H54 (cell line): ENCODE measurements at places on chromosomes 12 and 14.
A peak's percentile ranks its signal among the peaks of the same experiment; 100 is the strongest.

- no peak for DNase-seq
Observed at GRCh38 chr14:98951521-98952152, 320.4 kb downstream of the BCL11B start.

GRCh38 chr12:51320695-51321320, 3.2 kb downstream of the BIN2 start:
- DNase-seq = no peak

DNA sequence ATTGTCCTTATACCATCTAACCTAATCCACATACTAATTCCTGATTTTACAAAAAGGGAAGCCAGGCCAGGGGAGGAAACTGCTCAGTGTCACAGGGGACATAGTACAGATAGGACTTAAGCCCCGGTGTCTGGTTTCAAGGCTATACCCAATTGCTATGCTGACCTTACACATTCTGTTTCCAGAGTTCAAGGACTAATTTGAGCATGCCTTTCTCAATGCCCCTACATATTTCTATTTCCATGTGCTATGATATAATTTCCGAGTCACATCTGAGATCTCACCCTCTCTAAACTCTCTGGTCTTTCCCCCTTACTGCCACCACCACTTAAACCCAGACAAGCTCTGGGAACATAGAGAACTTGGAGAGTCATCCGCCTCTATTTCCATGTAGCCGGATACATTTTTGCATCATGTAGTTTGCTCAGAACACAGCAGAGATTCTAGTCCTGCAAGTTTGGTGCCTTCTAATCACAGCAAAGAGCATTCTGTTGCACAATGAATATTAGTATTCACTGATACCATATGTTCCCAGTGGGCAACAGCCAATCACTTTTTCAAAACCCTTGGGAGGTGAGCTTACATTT, 34.2 kb downstream of the PPM1H start:
- DNase-seq = no peak

DNA sequence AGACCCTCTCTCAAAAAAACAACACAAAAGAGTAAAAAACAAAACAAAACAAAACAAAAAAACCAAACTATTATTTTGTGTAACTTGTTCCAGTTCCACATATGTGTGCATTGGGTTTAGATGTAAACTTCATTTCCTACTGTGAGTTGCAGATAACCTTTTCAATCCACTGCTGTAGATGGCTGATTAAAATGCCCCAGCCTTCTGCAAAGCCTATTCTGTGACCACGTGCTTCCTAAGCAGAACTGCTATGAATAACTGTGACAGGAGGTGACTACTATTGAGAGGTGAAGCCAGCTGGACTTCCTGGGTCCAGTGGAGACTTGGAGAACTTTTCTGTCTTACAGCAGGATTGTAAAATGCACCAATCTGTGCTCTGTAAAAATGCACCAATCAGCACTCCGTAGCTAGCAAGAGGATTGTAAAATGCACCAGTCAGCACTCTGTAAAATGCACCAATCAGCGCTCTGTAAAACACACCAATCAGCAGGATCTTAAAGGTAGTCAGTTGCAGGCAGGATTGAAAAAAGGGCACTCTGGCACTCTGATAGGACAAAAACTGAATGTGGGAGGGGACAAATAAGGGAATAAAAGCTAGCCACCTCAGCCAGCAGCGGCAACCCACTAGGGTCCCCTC, 10.3 kb upstream of the ELK3 start:
- DNase-seq = no peak

- DNase-seq = peak; percentile 19
Observed at GRCh38 chr12:99390707-99391106, 256.8 kb upstream of the GARIN6 start.

GRCh38 chr14:58280954-58281787, 17.2 kb upstream of the ARID4A start:
- no peak for DNase-seq

DNA sequence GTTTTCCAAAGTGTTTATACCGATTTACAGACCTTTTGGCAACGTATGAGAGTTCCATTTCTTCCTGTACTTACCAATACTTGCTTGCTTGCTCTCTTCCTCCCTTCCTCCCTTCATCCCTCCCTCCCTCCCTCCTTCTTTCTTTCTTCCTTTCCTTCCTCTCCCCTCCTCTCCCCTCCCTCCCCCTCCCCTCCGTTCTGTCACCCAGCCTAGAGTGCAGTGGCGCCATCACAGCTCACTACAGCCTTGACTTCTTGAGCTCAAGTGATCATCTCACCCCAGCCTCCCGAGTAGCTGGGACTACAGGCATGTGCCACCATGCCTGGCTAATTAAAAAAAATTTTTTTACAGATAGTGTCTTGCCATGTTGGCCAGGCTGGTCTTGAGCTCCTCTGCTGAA, 40.4 kb downstream of the DIP2B start:
- DNase-seq = no peak

- no peak for DNase-seq
Observed at GRCh38 chr12:11811008-11811407, 161.5 kb downstream of the ETV6 start.

GRCh38 chr14:58633831-58634230, 3.9 kb upstream of the DACT1 start:
- DNase-seq = no peak

DNA sequence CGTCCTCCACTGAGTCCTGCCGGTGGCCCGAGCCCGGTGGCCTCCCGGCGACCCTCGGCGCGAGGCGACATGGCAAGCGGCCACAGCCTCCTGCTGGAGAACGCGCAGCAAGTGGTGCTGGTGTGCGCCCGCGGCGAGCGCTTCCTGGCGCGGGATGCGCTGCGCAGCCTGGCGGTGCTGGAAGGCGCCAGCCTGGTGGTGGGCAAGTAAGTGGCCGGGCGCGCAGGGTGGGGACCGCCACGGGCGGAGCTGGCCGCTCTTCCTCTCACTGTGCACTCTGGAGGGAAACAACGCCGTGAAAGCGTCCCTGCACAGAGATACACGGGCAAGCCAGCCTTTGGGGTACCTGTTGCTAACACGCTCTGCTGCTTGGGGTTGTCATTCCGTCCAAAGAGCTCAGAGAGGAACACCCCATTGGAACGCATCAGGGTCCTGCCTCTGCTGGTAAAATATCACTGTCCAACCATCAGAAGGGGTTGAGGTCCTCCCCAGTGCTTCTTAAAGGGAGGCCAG, at the start of gene AMDHD1:
Gene AMDHD1, plus strand, starts transcription at position 2 of the 513 bp plus-strand sequence. Its CDS starts 68 bp downstream, at position 70.
- DNase-seq = peak; percentile 79

- DNase-seq = no peak
Observed at GRCh38 chr12:13049816-13050215, 5.6 kb downstream of the FAM234B start.

GRCh38 chr12:14773685-14774073, 29.6 kb downstream of the WBP11 start:
- DNase-seq = no peak

DNA sequence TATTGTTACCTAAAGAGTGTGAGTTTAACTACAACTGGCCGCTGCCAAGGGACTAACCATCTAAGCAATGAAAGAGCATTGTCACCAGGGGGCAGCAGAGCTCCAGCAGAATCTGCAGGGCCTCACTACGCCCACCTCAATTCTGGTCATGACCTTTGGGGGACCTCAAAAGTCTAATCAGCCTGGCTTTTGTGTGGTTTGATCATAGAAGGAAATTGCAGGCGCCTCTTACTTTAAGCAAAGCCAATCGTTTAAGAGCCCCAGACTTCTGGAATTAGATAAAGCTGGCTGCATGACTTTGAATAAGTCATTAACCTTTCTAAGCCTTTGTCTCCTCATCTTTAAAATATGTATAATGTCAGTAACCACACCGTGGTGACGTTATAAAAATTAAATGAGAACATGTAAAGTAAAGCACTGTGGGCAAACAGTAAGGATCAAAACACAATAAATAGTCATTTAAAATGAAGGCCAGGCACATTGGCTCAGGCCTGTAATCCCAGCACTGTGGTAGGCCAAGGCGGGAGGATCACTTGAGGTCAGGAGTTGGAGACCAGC, 58.6 kb downstream of the TBX3 start:
- DNase-seq = peak; percentile 33

GRCh38 chr12:76711241-76711640, 52.7 kb upstream of the ZDHHC17 start:
- no peak for DNase-seq

- no peak for DNase-seq
Observed at GRCh38 chr12:29713729-29714128, 70.0 kb downstream of the TMTC1 start.

DNA sequence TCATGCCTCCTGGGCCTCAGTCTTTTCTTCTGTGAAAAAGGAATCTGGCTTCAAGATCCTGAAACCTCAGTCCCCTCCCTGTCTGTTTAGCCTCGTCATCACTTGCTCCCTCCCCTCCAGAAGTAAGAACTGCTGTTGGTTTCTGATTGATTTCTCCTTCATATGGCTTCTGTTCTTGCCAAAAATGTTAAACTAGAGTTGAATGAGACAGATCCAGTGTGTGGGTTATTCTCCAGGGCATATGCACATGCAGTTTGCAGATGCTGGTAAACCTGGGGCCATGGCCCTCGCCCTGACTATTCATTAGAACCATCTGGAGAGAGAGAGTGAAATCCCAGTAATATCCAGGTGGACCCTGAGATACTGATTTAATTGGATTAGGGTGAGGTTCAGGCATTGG, 175.1 kb downstream of the TMEM132C start:
- no peak for DNase-seq

GRCh38 chr12:93573552-93574223, 1.2 kb downstream of the SOCS2 start:
- no peak for DNase-seq

- peak; percentile 63 for DNase-seq
Observed at GRCh38 chr12:105562199-105562971, 231.9 kb downstream of the C12orf75 start.

GRCh38 chr14:32513571-32514009, 184.5 kb downstream of the AKAP6 start:
- DNase-seq = no peak

GRCh38 chr12:93292731-93293566, 84.8 kb upstream of the NUDT4 start:
- DNase-seq = no peak

DNA sequence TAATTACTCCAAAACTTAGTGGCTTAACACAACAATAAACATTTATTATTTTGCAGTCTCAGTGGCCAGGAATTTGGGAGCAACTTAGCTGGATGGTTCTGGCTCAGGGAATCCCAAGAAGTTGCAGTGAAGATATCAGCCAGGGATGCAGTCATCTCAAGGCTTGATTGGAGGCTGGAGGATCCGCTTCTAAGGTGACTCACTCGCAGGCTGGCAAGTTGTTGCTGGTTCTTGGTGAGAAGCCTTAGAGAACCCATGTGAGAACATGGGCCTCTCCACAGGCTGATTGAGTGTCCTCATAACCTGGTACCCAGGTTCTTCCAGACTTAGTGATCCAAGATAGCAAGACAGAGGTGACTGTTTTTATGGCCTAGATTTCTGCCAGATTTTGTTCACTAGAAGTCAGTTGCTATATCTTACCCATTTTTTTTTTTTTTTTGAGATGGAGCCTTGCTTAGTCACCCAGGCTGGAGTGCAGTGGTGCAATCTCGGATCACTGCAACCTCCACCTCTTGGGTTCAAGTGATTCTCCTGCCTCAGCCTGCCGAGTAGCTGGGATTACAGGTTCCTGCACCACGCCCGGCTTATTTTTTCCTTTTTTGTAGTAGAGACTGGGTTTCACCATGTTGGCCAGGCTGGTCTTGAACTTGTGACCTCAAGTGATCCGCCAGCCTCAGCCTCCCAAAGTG, 32.5 kb downstream of the BRMS1L start:
- peak; percentile 6 for DNase-seq

DNA sequence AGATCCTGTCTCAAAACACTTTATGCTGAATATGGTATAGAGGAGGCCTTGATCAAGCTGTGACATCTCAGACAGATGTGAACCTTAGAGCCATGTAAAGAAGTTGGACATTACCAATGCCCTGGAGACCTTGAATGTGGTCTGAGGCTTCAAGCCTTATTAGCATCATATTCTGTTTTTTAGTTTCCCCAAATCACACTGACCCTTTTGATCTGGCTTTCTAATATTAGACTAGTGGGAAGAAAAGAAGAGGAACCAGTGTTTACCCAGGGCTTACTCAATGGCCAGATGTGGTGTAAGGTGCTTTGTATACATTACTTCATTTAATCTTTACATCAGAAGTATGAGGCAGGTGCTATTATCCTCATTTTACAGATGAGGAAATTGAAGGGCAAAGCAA, 10.6 kb upstream of the TBPL2 start:
- DNase-seq = no peak

DNA sequence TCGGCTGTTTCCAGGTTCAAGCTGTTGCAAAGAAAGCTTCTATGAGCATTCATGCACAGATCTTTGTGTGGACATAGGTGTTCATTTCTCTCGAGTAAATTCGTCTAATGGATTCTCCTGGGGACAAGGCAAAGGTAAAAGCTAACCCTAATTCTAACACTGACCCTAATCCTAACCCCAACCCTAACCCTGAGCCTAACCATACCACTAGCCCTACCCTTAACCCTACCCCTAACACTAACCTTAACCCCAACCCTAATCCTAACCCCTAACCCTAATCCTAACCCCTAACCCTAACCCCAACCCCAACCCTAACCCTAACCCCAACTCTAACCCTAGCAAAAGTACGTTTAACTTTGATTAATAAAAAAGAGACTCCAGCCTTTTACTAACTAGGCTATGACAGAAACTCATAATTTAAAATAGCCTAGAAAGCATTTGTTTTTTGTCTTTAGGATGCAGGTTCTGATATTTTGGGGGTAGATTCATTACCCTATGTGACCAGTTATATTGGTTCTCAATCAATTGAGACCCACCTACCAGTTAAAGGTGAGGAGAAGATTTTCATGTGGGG, 27.6 kb upstream of the RFLNA start:
- no peak for DNase-seq

- DNase-seq = no peak
Observed at GRCh38 chr14:24274101-24274543, 2.7 kb upstream of the RABGGTA start.

DNA sequence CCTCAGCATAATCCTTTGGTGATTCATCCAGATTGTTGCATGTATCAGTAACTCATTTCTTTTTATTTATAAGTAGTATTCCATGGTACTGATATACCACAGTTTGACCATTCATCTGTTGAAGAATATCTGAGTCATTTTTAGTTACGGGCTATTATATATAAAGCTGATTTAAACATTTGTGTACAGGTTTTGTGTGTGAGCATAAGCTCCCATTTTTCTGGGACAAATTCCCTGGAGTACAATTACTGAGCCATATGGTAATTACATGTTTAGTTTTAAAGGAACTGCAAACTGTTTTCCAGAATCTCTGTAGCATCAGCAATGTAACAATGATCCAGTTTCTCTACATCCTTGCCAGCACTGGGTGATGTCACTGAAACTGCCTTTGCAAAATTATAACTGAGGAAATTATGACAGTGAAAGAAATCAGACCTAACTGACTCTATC, 236.2 kb upstream of the KRR1 start:
- no peak for DNase-seq

GRCh38 chr14:32329146-32329545, at the start of gene AKAP6:
TSS of gene AKAP6 (plus strand) at chr14:32329298. CDS start at chr14:32433494, 104,196 bp downstream.
- no peak for DNase-seq
